Lung microvascular endothelial cell (primary cell): ENCODE measurements at places on chromosomes 1 and 21. TPM values are rescaled to one million over a fixed set of nuclear protein-coding genes. Genes with fewer than 3 reads are reported as not detected.

The C8A gene
- total RNA-seq = not detected in 2 replicates

The NCF2 gene
- under 0.01 TPM in 1 of 2 replicates, not detected in the other for total RNA-seq

The FMO3 gene
- not detected in 2 replicates for total RNA-seq

The NBPF6 gene
- not detected in 2 replicates for total RNA-seq
